ENCODE measurements at places on chromosomes 3 and 15.

- no peak for DNase-seq
These were observed 275.5 kb downstream of the MECOM start for GRCh38 chr3:169387751-169388696.

DNA sequence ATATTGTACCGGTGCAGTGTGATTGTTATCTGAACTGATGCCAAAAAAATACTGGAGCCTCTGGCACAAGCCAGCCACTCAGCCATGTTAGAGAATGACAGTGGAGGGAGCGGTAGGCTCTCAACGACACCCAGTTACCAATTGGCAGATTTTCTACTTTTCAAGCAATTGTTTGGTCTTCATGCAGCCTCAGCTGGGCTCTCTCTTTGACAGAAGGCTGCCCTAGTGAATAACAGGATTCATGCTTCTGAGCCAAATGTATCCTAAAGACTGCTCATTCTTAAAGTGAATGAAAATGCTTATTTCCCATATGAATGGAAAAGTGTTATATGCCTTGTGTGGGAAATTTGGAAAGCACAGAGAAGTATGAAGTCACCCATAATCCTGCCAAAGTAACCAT, 261.2 kb upstream of the TRIM42 start:
- no peak for DNase-seq

GRCh38 chr3:141306922-141307321, 61.4 kb upstream of the ZBTB38 start:
- DNase-seq, result no peak

DNA sequence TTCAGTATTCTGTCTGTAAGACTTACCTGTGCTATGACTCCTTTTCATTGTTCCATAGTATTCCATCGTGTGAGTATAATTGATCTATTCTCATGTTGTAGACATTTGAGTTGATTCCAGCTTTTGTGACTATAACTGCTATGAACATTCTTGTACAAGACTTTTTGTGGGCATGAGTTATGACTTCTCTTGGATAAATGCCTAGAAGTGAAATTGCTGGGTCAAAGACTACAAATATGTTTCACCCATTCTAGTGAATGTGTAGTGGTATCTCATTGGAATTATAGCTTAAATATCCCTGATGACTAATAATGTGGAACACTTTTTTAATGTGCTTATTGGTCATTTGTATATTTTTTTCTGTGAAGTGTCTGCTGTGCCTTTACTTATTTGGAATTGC, 27.6 kb upstream of the NPHP3 start:
- DNase-seq, result no peak

DNA sequence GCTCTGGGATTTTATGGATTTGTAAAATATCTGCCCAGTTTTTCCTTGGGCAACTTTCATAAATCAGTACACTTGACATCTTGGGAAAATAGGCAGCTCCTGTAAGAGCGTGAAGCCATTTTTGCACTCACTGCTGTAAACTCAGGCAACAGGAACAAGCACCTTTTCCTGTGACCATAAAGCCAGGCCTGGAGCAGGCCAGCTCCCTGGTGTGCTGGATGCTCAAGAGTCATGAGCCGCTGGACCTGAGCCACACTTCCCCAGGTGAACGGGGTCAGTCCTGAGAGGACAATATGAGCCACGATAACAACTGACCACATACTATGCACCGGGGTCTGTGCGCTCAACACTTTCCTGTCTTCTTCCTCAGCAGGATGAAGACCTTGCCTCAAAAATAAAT, 158.2 kb downstream of the NUP210 start:
- DNase-seq, result no peak

DNA sequence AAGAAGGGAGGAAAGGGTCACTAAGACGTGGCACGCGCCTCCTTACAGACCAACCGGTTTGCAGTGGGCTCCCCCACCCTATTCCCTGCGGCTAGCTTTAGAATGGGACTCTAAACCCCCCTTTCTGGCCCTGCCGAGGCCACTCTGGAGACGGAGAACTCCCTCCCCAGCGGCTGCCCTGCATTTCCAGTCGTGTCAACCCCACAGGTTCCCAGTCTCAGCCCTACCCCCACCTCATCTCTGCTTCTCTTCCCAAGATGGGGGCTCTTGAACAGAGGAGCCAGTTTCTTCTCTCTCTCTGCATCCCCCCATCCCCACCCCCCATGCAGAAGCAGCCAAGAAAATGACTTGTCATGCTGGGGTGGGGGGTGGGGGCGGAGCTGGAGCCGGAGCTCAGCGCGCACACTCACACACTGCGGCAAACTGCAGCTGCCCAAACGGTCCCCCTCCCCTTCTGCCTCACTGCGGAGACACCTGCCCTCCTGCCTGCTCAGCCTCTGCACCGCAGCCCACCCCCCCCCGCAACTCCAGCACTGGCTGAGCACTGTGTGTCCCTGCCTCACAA, 871 bp downstream of the MAP1A start:
- DNase-seq, result no peak
